ENCODE measurements at places on chromosomes 7 and 10.

DNA sequence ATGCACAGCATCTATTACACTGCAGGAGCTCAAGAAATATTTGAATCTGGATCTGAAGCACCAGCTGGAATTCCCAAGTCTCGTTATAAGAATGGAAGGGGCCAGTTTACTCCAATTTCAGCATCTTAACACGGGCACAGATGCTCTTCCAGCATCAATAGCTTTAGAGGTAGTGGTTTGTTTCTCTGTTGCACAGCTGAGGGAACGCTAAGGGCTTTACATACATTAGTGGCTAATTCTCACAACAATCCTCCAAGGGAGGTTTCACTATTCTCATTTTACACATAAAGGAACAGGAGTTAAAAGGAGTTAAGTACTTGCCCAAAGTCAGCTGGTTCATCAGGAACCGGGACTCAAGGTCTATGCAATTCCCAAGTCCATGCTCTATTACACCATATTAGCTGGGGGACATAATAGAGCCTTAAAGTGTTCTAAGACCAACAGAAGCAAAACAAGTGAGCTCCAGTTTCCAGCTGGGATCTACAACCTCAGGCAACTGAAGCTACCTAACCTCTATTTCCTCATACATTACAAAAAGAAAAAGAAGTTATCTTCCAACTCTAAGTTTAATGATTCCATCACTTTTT, 9.9 kb downstream of the XPNPEP1 start:
- DNase-seq, result no peak

GRCh38 chr7:16284581-16284980, 136.8 kb downstream of the CRPPA start:
- DNase-seq, result no peak

GRCh38 chr7:54969208-54969967, 49.4 kb upstream of the EGFR start:
- DNase-seq, result no peak

DNA sequence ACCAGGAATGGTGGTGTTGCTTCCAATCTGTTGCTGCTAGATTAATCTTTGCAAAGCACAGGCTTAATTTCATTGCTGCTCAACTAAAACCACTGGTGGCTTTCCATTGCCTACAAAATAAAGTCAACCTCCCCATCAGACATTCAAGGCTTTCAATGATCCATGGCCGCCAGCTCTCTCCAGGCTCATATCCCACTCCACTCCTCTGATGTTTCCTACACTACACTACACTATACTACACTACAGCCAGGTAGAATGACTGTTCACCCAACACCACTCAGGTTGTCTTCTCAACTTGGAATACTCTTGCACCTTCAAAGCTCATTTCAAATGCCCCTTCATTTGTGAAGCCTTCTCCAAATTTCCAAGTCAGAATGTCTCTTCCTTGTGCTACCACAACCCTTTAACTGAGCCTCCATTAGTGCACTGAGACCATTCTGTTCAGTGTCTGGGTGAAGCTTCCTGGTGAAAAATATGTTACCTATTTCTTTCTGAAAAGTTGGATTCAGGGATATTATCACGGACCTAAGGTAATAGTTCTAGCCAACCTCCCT, 35.5 kb upstream of the CC2D2B start:
- no peak for DNase-seq

DNA sequence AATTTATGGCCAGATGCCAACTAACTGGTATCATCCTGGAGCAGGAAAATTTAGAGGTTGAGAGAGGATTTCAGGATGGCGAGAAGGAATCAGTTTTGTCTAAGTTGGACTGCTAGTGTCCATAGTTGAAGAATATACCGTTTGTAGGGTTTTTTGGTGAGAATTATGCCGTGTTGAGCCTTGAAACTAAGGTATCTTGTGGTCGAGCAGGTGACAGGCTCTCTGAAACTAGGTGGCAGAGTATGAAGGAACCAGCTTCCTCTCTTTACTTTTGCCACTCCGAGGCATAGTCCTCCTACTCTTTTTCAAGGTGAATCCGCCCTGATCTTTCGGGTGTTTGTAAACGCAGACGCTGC, 9.7 kb downstream of the MDFIC start:
- no peak for DNase-seq

- no peak for DNase-seq
Observed at GRCh38 chr7:37281368-37282092, 167.1 kb downstream of the ELMO1 start.

DNA sequence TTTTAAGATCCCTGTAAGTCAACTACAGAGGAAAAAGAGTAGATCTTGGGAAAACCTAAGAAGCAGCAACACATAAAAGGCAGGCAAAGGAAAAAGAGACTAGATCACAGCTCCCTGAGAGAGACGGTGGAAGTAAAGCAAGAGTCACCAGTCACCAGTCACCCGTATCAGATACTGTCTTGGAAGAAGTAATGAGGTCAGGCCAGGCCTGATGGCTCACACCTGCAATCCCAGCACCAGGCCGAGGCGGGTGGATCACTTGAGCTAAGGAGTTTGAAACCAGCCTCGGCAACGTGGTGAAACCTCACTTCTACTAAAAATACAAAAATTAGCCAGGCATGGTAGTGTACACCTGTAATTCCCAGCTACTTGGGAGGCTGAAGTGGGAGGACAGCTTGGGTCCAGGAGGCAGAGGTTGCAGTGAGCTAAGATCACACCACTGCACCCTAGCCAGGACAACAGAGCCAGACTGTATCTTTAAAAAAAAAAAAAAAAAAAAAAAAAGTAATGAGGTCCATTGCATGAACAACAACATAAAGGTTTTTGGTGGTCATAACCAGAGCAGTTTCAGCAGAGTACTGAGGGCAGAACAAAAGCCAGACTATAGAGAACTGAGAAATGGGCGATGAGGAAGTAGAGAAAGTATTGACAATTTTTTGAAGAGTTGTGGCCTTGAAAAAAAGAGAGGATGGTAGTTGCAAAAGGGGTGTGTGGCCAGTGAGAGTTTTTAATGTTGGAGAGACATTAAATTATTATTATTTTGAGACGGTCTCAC, 16.9 kb downstream of the ZNF713 start:
- no peak for DNase-seq

GRCh38 chr10:77564731-77565589, 72.6 kb downstream of the KCNMA1 start:
- DNase-seq, result no peak

DNA sequence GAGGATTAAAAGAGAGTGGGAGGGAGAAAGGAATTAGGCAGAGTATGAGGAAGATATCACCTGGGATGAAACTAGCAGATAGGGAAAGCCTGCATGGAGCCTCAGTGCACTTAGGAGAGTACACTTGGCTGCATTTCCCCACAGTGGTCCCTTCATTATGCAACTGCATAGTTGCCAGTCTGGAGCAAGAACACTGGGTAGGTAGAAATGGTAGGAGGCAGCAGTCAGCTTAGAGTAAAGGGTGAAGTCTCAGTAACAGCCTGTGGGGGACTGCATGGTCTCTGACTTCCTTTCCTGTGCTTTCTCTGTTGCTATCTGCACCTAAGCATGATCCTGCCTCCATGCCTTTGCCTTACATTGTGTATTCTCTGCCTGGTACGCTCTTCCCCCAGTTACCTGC, 14.0 kb upstream of the PCGF5 start:
- no peak for DNase-seq

DNA sequence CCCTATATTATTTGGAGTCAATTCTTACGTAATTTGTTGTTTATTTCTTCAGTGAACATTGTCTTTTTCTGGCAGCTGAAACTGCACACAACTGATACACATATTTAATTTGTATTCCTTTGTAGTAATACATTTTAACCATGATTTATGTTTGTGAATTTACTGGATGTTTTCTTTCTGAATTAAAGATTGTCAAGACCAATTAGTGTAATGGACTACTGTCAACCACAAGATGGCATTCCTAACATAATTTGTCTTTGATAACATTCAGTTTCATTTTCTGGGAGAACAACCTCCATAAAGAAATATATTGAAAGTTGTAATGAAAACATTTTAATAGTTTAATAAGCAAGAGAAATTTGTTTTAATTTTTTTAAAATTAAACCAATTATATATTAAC, 10.1 kb downstream of the THNSL1 start:
- DNase-seq, result no peak

GRCh38 chr7:31924251-31924650, 146.0 kb downstream of the PDE1C start:
- no peak for DNase-seq

- DNase-seq, result no peak
Observed at GRCh38 chr7:149432121-149432691, 28.7 kb downstream of the ZNF777 start.

DNA sequence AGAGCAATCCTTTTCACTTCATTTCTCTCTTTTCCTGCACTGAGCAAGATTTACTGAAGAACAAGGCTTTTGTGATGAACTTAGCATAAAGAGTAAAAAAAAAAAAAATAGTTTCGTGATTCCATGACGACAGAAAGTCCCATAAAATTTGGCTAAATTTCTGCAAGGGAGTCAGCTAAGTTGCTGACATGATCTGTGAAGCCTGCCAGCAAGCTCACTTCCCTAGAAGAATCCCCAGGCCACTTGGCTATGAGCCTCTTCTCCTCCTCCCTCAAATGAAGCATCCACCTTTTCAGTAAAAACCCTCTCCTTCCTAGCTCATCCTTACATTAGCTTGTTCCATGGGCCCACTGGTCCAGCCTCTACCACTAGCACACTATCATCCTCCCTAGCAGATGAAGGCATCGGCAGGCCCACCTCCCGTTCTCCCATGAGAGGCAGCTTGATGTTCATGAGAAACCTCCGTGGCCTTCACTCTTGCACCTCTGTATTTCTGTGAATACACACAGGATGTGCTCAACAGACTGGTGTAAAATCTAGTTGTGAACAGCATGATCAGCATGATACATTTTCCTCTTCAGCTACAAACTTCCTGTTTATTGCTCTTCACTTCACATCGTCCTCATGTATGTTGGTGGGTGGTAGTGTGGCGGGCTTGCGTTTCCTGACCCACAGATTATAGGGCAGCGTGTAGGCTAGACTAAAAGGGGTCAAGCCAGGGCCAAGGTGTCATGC, 30.9 kb downstream of the GIMAP8 start:
- no peak for DNase-seq

GRCh38 chr7:20917603-20918002, 130.9 kb upstream of the SP8 start:
- no peak for DNase-seq

DNA sequence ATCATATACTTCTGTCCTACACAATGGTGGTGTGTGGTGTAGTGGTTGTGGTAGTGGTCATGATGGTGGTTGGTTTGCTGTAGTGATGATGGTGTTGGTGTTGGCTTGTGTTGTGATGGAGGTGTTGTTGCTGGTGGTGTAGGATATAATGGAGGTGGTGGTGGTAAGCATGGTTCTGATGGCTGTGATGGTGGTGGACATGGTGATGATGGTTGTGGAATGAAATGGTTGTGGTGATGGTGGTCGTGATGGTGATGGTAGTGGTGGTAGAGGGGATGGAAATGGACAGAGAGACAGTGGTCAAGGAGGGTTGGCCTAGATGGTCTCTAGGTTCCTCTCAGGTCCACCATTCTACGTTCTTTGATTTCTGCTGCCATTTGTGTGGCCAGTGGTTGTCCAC, 44.7 kb downstream of the FAM241B start:
- DNase-seq, result no peak

DNA sequence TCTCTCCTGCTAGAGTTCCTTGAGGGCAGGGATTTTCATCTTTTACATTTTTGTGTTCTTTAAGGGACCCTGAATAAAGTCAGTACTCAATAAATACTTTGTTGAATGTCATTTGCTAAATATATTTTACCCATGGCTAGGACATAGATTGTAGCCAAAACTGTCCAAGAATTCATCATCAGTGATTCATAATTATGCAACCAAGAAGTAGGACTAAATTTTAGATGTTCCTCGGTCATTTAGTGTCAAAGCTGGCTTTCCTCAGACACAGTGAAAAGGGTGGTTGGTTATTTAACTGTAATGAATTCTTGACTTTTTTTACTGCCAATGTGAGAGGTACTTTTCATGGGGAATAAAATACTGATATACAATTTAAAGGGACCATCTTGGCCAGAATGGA, 3.3 kb downstream of the NUDT13 start:
- DNase-seq, result no peak

DNA sequence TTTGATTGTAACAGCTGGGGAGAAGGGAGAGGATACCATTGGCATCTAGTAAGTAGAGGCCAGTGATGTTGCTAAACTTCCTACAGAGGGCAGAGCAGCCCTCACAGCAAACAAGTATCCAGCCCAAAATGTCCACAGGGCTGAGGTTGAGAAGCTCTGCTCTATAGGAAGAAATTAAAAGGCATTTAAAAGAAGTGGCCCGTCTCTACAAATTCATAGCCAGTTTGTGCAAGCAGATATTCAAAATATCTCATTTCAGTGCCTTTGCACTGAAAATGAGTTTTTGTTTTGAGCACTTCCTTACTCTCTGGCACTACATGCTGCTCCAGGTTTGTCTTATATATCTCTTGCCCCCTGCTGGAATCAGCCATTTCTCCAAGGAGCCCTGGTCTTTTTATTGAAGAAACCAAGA, 330.0 kb downstream of the BBS9 start:
- no peak for DNase-seq

GRCh38 chr10:80132299-80133139, at the start of gene PLAC9:
Gene PLAC9 (plus strand): TSS chr10:80132730. CDS start chr10:80132763, 33 bp downstream.
- no peak for DNase-seq

- no peak for DNase-seq
Observed at GRCh38 chr10:88211230-88211629, 347.8 kb downstream of the PTEN start.

DNA sequence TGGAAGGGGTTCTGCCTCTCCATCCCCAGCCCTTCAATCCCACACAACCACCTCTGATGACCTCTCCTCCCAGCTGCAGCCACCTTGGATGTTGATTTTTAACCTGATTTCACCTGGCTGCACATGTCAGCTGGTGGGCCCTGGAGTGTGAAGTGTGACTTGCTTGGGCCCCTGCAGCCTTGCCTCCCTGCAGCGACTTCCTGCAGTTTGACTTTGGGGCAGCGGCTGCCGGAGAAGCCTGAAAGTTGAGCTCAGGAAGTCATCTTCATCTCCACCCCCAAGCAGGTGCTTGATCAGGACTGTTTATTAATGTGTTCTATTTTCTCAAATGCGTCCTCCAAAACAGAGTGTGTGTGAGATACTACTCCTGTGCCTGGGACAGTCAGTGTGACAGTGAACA, 675.2 kb upstream of the GALNT17 start:
- DNase-seq, result no peak

DNA sequence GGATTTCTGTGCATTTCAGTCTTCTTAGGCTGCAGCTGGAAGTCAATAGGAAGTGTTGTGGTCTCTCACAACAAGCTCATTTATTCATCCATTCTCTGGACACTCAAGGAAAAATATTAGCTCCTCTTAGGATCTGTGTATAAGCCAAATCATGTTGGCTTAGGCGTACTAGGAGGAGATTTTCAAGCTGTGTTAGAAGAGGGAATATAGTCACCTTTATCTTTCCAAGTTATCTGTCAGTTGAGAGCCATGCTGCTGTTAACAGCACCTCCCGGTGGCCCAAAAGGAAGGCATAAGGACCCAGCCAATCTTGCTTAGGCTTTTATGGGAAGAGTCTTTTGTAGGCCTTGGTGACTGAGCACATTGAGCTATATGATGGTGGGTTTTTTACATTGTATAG, 220.0 kb downstream of the LRMDA start:
- DNase-seq, result no peak

Measured in stimulated activated CD8-positive, alpha-beta memory T cell treated with anti-CD3 and anti-CD28 coated beads, Interleukin-15, amount 100 ng/mL, for 1 hour (primary cell).